B cell (primary cell): ENCODE measurements at places on chromosomes 7 and 10. TPM values are rescaled to one million over a fixed set of nuclear protein-coding genes. Genes with fewer than 3 reads are reported as not detected.

The OPN4 gene
- not detected in 2 replicates for polyA plus RNA-seq

The HOXA11 gene
- polyA plus RNA-seq, result not detected in 2 replicates

The RARRES2 gene
- not detected in 2 replicates for polyA plus RNA-seq

The AKR1C8 gene
- polyA plus RNA-seq, result not detected in 2 replicates

The OR13A1 gene
- polyA plus RNA-seq, result 5.8 and 8.2 TPM in 2 replicates

The MPP7 gene
- polyA plus RNA-seq, result 2.1 TPM in 2 replicates
